HS-27A (cell line): ENCODE measurements at places on chromosomes 6 and 20.

DNA sequence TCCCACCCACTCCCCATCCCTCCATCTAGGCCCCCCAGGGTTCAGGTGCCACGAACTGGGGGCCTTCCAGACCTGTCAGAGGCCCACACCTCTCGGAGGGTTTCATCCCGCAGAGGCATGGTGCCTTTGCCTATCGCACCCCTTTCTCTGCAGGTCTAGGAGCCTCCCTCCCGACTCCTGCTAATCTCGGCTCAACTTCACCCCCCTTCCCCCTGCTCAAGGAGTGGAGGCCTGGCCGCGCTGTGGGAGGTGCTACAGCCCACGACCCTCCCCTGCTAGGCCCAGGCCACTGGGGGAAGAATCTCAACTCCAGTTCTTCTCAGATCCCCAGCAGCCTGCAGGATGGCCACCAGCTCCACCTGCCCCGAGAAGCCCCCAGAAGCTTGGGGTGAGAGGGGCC, at the start of gene TULP1:
TSS of gene TULP1 (minus strand) at position 157 of the 400 bp plus-strand sequence. CDS start at position 119, 38 bp downstream.
- DNase-seq, result no peak

DNA sequence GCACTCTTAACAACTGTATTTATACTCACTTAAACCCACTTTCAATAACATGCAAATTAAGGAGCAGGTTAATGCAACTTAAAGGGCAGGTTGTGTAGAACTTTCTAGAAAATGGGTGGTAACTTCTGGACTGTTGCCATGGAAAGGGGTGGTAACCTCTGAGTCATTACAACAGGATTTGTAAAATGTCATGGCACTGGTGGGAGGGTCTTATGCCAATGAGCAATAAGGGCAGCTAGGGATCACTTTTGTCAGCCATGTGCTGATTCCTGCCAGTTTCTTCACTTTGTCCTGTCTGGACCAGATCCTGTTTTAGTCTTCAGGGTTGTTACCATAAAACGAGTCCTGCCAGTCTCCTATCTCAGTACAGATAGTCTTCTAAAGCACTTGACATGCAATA, 560.5 kb upstream of the PTCHD4 start:
- peak; percentile 1 for DNase-seq

- no peak for DNase-seq
Observed at GRCh38 chr6:54192993-54193392, 81.8 kb downstream of the MLIP start.

- no peak for DNase-seq
Observed at GRCh38 chr20:4152696-4153235, 137.4 kb upstream of the RNF24 start.

DNA sequence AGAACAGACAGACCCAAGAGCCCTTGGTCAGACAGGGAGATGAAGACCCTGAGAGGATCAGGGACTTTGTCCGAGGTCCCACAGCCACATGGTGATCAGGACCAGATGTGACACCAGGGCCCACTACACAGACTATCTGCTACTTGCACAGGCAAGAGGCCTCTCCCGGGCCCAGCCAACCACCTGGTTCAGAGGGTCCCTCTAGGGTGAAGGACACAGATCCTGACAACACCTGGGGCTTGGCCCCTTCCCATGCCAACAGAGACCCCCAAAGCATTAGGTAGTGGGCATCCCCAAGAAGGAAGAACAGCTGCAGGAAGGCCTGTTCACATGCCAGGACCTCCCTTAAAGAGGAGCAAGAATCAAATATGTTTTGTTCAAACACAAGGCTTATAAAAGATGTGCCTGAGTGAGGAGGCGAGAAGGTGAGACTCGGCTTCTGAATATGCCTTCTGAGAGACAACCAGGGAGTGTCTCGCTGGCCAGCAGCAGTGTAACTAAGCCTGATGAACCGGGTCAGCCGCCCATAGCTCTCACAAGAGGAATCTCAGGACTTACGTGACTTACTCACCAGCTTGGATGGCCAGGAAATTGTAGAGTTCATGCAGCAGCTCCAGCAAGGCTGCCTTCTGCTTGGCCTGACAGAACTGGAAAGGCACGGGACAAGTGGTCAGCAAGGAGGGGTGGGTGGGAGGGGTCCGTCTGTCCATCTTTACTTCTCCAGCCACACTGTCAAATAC, 5.0 kb downstream of the LEMD2 start:
- DNase-seq, result no peak

DNA sequence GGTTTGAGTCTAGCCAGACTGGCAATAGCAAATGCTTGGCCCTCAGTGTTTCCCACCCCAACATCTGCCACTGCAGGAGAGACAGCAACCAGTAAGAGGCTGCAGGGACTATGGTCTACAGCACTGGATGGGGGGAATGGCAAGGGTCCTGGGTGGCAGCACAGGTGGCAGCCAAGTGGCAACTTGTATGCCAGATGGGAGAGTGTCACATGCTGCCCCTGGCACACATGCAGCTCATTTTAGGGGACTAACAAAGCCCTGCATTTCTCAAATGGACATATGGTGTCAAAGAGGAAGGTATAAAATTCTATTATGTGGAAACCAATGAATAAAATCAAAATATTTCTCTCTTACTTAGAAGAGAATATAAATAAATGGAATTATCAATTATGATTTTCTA, 298.7 kb upstream of the MARCKS start:
- DNase-seq, result no peak

DNA sequence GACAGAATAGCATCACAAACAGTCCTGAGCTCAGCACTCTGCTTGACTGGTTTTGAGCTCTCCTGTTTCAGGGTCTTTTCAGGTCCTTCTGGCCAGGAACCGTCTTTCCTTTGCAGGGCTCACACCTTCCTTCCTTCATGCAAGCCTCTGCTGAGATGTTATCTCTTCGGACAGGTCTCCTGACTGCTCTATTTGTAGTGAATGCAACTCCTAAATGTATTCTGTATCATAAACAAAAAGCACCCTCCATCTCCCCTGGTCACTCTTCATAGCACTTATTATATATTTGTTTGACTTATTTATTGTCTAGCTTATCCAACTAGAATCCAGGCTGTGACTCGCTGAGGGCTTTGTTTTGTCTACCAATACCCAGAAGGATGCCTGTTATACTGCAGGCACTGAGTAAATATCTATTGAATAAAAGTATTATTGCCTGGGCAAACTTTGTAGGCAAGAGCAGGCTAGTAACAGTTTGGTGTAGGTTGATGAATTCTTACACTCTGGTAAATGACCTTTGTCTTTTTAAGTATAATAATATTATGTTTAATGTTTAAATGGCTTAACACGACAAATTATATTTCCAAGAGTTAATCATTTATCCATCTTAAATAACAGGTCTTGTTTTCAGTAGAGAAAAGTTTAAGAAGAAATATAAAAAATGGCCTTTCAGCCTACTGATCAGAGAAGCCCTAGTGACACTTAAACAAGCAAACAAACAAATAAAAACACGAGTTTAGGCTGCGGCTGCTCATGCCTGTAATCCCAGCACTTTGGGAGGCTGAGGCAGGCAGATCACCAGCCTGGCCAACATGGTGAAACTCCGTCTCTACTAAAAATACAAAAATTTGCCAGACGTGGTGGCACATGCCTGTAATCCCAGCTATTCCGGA, 199.7 kb downstream of the BCAS1 start:
- DNase-seq, result no peak

DNA sequence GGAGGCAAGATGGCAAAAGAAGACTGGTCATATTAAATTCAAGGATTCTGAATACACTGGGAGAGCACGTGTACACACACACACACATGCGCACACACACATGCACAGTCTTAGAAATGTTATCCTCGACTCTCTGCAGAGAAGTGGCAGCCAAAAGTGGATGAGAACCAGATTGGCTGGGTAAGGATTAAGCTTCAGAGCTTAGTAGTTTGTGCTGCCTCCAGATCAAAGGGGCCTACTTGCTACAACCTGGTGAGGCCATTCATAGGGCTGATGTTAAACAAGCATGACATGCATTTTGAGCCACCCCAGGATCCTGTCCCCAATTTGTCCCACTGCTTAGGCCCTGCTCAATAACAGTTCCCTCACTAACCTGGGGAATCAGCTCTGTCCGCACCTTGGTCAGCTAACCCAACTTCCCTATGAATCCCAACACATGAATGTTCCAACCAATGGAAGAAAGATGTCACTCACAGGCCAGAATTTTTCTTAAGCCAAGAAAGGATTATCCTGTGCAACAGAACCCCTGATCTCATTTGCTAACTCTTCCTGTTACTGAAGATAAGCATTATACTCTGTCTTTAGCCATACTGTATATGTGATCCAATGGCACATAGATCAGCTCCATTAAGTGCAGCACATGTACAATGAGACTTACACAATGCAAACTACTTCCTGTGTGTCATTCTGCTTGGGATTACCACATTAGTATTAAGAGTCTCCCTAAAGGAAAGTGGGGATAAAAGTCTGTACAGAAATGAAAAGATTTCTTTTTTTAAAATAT, 31.0 kb downstream of the TOMM6 start:
- no peak for DNase-seq

DNA sequence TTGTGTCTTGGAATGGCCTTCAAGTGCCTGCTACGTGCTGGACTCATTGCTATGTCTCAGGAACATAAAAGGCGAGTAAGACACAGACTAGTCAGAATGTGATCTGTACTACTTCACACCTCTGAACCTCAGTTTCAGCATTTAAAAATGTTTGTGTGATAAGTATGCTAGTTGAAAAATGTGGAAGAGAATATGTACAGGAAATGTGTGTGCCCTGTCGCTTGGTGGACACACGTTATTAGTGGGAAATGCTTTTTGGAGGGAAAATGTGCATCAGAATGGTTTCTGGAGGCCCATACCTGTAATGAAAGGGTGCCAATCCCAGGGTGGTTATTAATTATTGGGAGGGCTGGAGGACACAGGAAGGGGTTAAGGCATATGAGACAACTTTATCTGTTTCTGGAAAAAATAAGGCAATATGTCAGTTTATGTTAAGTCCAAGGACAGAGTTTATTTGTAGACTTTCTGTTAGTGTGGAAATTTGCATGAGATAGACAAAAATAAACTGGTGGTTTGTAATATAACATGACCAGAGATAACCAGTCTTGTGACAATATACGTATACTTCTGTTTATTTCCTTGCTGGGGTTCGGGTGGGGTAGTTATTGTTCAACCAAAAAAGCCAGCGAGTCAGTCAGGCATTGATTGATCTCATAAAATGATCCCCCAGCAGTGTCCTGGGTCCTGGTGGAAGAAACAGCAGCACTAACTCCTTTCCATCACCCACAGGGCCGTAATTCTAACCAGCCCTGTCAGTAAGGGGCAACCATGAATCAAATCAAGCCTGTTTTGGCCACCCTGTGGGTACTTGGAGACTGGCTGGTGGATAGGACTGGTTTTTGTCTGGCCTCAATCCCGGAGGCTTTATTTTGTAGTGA, 117.9 kb downstream of the JARID2 start:
- DNase-seq, result no peak

- DNase-seq, result no peak
Observed at GRCh38 chr6:82330171-82330804, 33.3 kb upstream of the TPBG start.

GRCh38 chr20:63083831-63084562, 77.2 kb upstream of the BHLHE23 start:
- DNase-seq, result no peak

- DNase-seq, result no peak
Observed at GRCh38 chr20:1895674-1896483, 672 bp downstream of the SIRPA start.

DNA sequence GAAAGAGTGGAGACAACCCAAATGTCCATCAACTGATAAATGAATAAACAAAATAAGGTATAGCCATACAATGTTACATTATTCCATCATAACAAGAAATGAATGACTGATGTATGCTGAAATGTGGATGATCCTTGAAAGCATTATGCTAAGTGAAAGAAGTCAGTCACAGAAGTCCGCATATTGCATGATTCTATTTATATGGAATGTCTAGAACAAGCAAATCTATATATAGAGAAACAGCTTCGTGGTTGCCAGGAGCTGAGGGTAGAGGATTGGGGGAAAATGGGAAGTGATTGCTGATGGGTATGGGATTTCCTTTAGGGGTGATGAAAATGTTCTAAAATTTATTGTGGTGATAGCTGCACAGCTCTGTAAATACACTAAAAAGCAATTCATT, 196.8 kb downstream of the ATXN1 start:
- no peak for DNase-seq

- no peak for DNase-seq
Observed at GRCh38 chr20:48451401-48451800, 376.4 kb downstream of the PREX1 start.

GRCh38 chr6:38527371-38527770, 112.4 kb downstream of the BTBD9 start:
- DNase-seq, result no peak

DNA sequence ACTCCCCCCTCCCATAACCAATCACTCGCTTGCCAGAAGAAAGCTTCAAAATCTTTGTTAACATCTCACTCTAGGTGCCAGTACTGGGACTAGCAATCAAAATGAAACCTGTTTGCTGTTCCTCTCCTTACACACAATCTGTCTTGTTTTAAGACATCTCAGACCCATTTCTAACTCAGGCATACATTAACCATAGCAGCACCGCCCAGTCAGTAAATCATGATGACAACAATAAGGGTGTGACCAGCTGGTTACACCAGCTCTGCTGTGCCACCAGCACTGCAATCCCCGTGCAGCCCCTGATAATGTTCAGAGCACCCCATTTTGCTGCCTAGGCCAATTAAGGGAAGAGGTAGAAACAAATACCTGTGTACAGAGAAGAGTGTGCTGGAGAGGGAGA, 185.2 kb upstream of the TAB2 start:
- no peak for DNase-seq

GRCh38 chr20:41086402-41087324, 50.7 kb upstream of the PLCG1 start:
- no peak for DNase-seq

DNA sequence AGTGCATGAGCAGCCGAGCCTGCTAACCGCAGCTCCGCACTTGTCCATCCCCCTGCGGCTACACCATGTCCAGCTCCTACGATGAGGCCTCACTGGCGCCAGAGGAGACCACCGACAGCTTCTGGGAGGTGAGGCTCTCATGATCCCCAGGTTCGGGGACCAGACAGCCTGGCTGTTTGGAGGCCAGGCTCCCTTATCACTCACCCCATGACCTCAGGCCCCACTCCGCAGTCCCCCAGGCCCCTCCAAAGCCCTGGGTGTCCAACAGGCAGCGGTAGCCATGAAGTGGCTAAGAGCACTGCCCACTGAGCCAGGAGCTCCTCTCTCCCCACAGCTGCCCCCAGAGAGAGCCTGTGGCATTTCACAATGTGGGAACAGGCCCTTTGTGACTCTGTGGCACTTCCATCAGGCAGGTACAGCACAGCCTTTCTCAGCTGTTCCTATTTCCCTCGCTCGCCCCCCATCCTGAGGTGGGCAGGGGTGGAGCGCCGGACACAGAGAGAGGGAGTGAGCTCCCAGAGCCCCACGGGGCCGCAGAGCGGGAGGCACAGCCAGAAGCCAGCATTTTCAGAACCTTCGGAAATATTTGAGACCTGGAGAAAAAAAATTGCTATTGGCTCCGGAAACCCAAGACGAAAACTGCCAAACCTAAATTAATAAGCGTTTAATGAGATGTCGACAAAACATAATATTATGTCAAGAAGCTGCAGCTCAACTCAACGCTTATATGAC, 29.7 kb downstream of the SPDEF start:
- no peak for DNase-seq

DNA sequence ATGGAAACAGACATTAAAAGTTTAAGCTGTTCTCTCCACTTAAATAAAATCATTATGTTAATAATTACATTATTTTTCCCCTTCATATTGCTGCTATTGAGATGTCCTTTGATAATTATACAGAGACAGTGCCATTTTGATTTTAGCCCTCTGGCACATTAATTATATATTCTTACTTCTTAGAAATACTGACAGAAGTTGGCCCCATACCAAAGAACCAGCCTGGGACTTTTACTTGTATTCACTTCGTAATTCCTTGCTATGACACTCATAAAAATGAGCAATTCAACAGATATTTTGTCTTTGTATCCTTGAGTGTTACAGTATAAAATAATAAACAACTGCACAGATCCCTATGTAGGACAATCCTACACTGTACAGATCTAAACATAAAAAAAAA, 743.7 kb downstream of the TBC1D32 start:
- no peak for DNase-seq
